ENCODE measurements at places on chromosomes 5 and 9.

- peak; percentile 40 for DNase-seq
Measured at GRCh38 chr5:142145106-142145900, 36.7 kb downstream of the NDFIP1 start.

- no peak for DNase-seq
Measured at GRCh38 chr9:126861707-126862103, 1.3 kb downstream of the ZBTB34 start.

GRCh38 chr9:78029551-78030295 lies 1.9 kb downstream of the GNAQ start:
- no peak for DNase-seq

GRCh38 chr9:113568081-113568435 lies 104.5 kb downstream of the RGS3 start:
- peak; percentile 2 for DNase-seq

DNA sequence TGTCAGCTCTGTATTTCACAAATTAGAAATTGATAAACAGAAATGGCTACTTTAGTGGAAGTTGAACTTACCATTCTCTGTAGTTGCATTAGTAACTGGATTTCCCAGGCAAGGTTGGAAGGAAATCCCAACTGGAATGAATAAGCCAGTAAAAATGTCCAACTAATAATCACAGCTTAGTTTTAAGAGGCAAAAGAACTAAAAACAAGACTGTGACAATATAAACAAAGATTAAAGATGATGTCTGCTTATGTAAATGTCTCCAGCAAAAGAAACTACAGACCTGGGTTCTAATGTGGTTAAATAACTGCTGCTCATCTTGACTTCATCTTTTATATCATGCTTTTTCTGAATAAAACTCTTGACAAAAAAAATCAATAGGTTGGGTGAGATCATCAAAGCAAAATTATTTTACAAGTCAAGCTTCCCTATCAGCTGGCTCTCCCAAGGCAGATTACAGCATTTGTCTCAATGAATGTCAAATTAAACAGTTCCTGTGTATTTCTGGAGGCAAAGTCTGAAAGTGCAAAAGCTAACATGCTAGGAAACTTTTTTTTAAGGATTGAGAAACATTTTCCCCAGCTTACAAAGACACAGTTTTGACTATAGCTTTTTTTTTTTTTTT lies 62.3 kb upstream of the HMHB1 start:
- no peak for DNase-seq

DNA sequence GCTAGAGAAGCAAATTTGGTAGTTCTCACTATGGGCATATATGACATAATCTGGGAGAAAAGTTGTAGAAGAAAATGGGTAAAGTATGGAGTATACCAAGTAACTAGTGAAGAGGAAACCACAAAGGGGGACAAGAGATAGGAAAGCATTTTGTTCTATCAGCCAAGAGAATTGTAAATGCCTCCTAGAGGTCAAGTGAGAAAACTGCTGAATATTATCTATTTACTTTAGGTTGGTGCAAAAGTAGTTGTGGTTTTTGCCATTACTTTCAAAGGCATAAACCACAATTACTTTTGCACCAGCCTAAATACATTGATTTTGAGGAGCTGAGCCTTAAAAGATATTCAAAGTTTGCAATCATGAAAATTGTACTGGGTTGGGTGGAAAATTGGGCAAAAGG lies 126.7 kb upstream of the GRHPR start:
- DNase-seq = no peak

DNA sequence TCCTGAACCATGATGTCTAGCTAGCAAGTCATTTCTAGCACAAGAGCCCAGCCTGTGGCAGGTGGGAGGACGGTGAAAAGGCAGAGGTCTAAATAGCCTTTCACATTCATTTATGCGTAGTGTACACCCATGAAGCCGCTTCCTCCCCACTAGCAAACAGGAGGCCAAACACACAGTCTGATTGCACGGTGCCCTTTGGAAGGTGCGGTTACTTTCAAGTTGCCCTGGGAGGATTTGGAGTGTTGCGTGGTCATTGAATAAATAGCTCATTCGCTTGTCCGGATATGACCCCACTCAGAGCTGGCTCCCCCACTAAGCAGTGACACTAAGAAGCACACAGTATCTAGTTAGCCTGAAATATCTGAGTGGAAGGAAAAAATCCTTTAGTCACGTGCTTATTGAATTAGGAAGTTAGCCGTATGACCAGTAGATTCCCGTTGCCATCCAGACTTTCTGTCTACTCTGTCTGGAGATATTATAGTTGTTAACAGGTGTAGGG lies 664 bp upstream of the ARSB start:
- peak; percentile 37 for DNase-seq

DNA sequence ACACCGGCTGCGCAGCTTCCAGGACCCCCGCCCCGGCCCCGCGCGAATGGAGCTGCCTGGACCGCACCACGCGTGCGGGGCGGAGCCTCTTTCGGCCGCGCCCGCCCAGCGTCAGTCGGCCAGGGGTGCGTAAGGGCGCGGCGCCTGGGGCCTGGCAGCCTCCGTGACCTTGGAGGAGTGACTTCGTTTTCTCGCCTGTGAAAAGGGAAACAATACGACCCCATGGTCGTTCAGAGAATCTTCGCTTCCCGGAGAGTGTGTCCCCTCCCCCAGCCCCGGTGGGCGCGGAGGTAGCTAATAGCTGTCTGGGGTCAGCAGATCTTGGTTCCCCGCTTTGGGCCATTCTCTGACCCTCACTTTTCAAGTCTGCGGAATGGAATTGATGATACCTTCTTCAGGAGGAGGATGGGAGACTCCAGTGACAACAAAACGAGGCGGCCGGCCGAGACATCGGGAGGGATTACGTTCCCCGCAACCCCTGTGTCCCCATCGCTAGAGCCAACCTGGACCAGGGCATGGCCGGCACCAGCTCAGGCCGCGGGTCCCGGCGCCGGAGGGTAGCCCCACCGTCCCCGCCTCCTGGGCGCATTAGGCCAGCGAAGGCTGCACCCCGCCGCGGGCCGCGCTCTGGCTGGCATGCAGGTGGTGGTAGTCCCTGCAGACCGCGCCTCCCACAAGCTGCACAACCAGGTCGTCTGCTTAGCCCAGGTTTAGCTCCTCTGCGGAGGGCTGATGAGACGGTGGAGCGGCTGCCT lies 5.5 kb upstream of the CDHR2 start:
- peak; percentile 75 for DNase-seq

DNA sequence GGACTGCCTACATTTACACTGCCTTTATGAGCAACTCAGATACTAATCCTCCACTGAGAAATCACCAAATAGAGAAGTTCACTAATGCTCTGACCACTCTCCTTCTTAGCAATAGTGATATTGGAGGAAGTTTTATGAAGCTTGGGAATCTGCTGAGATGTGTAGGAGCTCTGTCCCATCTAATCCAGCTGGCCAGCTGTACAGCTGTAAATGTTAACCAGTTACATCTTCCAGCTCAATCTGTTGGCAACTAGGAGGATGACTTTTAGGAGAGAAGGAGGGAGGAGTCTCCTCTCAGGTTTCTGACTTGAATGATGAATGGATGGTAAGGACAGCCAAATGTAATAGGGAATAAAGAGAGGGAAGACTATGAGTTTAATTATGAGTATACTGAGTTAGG lies 36.3 kb upstream of the LRRC19 start:
- DNase-seq = no peak

GRCh38 chr9:129586685-129587084 lies 34.2 kb downstream of the C9orf50 start:
- DNase-seq = no peak

GRCh38 chr5:57028161-57028560 lies 76.2 kb upstream of the MIER3 start:
- no peak for DNase-seq

DNA sequence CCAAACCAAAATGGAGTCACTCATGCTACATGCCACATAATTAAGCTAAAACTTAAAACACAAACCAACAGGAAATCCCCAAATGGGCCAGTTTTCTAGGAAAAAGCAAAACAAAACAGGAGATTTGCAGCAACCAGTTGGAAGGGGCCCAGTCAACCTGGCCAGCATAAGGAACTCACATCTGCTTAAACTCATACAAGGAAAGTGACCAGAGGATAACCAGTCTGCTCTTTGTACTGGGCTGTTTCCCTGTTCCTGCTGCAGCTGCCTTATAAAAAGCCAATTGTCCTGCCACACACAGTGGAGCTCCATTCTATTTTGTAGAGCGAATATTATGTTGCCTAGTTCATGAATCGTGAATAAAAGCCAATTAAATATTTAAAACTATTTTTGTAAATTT lies 29.5 kb upstream of the PTPDC1 start:
- DNase-seq = no peak

DNA sequence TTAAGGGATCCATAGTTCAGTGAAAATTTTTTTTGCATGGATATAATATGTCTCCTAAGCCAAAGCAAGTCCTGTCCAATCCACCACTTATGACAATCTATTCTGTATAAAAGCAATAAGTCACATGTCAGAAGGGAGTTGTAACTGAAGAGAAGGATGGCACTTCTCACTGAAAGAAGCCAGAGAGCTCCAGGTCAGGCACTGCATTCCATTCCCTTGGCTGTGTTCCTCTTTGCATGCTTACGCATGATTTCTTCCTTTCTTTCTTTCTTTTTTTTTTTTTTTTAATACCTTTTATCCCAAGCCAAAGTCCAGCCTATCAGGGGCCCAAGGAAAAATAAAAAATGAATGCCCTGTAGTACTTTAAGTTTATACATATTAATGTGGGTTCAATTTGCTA lies 39.8 kb downstream of the MAMDC2 start:
- DNase-seq = no peak

- no peak for DNase-seq
Measured at GRCh38 chr5:135027266-135027696, 6.7 kb downstream of the PITX1 start.

DNA sequence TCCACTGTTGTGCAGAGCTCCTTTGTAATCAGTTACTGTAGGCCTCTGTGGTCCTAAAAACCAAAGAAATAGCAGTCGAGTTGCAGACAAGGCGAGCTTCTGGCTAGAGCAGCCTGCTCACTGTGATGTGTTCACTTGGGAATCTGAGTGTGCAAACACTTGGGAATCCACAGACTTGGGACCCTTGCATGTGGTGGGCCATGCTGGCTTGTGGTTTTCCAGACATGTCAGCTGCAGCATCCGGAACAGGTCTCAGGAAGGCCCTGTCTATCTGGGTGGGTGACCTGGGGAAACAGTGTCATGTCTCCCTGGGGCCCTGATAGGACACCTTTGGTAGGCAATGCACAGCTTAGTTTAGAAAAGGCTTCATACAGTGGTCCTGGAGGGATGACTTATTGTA lies 66.4 kb downstream of the WWC1 start:
- DNase-seq = no peak

DNA sequence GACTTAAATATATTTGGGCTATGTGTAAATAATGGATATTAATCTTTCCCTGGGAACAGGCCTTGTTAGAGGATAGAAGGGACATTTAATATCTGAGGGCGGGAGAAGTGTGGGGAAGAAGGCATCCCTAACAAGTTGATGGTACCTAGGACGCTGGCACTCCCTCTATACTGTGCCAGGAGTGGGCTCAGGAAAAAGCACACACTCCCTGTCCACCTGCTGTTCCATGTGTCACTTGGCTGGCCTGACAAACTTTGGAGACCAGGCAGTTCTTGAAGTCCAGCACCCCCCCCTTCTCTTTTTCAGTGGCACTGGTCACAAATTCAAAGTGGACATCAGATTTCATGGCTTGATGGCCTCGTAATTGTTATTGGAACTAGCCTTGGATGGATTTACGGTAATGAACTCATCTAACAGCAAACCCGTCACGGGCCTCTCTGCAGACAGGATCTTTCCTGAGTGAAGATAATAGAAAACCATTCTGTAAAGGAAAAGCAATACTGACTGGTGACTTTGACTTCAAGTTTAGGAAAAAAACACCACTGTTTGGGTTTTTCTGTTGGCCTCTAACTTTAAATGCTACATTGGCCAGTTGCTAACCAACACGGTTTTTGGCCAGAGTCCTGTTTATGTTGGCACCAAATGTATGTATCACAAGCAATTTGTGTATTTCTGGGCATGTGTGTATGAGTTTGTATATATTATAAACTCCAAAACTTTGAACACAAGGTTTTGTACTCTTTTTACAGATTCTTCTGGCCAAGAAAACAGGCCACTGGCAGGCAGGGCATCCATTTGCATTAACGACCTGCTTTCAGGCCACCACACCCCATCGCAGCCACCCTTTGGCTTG lies 552.6 kb downstream of the CCDC171 start:
- no peak for DNase-seq

- DNase-seq = no peak
Measured at GRCh38 chr9:19922476-19923118, 133.8 kb upstream of the SLC24A2 start.

GRCh38 chr5:62198421-62198820 lies 107.6 kb upstream of the KIF2A start:
- DNase-seq = no peak

- DNase-seq = no peak
Measured at GRCh38 chr5:95181644-95182043, 103.2 kb downstream of the MCTP1 start.

DNA sequence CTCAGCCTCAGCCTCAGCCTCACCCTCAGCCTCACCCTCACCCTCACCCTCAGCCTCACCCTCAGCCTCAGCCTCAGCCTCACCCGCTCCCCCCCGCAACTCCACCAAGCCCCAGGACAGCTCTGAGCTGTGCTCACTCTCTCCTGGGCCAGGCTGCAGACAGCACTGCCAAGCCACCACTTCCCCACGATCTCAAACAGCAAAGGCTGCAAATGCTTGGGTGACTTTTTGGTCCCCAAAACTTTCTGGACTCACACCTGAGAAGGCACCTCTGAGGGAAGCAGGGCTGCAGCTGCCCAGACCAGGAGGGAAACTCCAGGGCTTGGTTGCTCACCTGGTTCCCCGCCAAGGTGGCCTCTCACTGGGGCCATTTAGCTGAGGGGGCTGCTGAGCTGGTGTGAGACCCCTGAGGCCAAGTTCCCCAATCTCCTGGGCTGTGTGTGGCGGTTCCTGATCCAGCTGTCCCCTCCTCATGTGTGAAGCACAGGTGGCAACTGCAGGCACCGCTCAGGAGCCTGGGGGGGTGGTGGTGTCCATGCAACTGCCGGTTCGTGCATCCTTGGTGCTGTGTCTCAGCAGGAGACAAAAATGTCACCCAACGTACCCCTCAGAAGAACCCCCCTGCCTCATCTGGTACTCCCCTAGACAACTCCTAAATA lies 17.8 kb downstream of the MRPL36 start:
- DNase-seq = no peak

- DNase-seq = no peak
Measured at GRCh38 chr9:76027861-76028260, 137.4 kb downstream of the PCSK5 start.

GRCh38 chr5:168580227-168580508 lies 1.0 kb upstream of the PANK3 start:
- DNase-seq = no peak

- DNase-seq = no peak
Measured at GRCh38 chr9:76741524-76741923, 22.7 kb upstream of the PCA3 start.

DNA sequence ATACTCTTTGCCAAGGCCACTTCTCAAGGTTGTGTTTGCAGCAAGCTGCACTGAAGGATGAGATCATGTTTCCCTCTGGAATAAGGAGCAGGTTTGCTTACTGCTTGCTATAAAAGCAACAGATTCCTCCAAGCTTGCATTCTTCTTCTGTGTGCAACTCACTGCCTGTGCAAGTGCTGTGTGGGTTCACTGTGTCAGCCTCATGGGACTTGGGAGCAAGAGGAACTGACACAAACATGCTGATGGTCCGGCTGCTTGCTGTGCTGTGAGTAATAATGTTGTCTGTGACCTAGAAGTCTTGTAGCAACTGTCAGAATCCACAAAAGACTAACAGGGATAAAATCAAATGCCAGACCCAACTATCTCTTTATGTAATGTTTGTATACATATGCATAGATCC lies 33.6 kb upstream of the SHC3 start:
- DNase-seq = no peak
